Neuronal stem cell (in vitro differentiated cells): ENCODE measurements at places on chromosomes 2 and 18.

GRCh38 chr2:239581352-239581901, 180.6 kb upstream of the HDAC4 start:
- H3K4me3 ChIP-seq: no peak overlapping the region
- no peak for DNase-seq
- no peaks in the 10 kb centered on the region for H3K36me3 ChIP-seq

DNA sequence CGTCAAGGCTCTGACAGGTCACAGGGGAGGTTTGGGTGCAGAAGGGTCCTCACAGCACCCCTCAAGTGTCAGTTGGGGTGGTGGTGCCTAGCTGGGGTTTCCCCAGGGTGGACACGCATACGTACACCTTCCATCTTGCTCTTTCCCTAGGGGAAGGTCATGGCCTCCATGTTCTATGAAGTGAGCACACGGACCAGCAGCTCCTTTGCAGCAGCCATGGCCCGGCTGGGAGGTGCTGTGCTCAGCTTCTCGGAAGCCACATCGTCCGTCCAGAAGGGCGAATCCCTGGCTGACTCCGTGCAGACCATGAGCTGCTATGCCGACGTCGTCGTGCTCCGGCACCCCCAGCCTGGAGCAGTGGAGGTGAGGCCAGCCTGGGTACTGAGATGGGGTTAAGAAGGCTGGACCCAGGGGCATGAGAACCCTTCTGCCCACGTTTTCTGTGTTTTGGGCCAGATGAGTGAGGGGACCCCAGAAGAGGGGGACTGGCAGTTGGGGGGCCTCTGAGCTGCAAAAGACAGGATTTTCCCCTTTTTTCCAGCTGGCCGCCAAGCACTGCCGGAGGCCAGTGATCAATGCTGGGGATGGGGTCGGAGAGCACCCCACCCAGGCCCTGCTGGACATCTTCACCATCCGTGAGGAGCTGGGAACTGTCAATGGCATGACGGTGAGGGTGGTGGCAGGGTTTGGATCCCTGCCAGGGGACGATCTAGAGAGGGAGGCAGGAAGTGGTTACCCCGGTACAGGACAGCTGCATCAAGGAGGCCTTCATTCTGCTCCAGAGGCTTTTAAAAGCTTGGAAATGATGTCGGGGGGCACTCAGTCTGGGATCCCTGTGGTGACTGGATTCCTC, 20.9 kb downstream of the SLC30A3 start:
- H3K4me1 ChIP-seq: no peaks in the 10 kb centered on the region
- H3K27me3 ChIP-seq: no peaks in the 10 kb centered on the region
- H3K4me3 ChIP-seq: no peak overlapping the region
- H3K36me3 ChIP-seq: peaks cover 70% of the 10 kb centered on the region

DNA sequence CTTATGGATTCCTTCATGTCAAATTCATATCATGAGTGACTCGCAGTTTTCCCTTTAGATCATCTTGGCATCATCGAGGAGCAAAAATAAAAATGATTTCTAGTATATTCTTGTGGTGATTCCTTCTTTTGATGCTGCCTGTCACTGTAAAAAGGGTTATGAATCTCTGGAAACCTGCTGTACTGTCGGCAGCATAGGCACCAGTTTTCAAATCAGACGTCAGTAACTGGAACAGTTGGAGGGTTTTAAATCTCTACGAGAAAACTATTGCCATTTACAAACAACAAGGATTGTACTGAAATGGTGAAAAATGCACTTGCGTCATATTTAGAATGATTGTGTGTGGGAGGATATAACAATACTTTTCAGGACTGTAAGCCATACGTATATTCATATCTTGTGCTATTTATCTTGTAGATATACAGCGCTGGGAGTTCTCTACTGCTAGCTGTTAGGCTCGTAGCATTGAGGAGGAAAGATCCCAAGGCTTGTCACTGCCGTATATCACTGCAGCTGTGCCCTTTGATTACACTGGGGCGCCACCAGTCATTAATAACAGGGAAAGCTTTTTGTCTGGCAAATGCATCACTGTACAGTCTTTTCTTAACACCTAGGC, 320.7 kb downstream of the MTX2 start:
- H3K27me3 ChIP-seq: no peaks in the 10 kb centered on the region
- H3K4me3 ChIP-seq: no peak overlapping the region
- no peak for DNase-seq
- peaks cover 14% of the 10 kb centered on the region for H3K4me1 ChIP-seq

GRCh38 chr2:10487081-10487740, 39.1 kb upstream of the ODC1 start:
- peaks cover 23% of the 10 kb centered on the region for H3K27me3 ChIP-seq
- H3K27ac ChIP-seq: no peak overlapping the region
- no peak for DNase-seq
- H3K36me3 ChIP-seq: no peaks in the 10 kb centered on the region

DNA sequence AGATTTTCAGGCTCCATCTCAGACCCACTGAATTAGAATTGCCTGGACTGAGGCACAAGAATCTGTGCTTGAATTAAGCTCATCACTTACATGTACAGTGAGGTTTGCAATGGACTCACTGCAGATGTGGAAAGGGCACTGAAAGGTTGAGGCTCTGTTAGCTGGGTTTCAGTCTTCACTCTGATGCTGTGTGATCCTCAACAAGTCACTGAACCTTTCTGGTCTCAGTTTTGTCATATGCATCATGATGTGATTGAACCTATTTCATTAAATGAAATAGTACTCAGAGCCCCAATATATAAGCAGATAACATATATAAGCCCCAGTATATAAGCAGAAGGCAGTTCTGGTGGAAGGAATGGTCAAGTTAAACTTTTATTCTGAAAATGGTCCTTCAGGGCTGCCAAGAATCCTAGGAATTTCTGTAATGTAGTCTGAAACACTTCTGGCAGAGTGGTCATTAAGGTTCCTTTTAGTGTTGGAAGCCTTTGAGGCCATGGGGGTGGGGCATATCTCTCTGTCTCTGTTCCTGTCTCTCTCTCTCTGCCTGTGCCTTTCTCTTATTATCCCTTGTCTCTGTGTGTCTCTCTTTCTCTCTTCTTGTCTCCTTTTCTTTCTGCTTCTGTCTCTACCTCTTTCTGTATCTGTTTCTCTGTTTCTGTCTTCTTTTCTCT, 110.4 kb downstream of the ADCYAP1 start:
- no peaks in the 10 kb centered on the region for H3K4me1 ChIP-seq
- H3K36me3 ChIP-seq: no peaks in the 10 kb centered on the region
- peak overlapping the region; percentile 25 for H3K27ac ChIP-seq
- DNase-seq: no peak

GRCh38 chr2:17426743-17427142, 91.5 kb downstream of the RAD51AP2 start:
- DNase-seq: no peak
- H3K27ac ChIP-seq: no peak overlapping the region
- no peaks in the 10 kb centered on the region for H3K36me3 ChIP-seq
- H3K4me1 ChIP-seq: no peaks in the 10 kb centered on the region
- H3K4me3 ChIP-seq: no peak overlapping the region

DNA sequence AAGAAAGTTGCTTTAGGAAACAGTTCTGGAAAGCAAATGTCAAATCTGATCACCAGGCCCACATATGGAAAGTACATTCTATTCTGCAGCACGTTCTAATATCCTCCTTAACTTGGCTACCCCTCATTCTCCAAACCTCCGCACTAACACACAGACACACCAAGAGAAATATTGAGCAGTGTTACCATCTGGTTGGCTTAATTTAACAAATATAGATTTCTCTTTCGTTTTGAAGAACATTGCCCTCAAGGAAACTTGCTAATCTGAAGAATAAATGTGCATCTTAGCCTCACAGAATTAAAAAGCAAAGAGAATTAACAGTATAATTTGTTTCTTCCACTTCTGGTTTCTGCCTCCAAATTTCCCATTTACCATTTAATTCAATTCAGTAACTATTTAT, 72.8 kb upstream of the TTC39C start:
- no peak overlapping the region for H3K27ac ChIP-seq
- H3K27me3 ChIP-seq: peaks cover 5% of the 10 kb centered on the region
- DNase-seq: no peak

DNA sequence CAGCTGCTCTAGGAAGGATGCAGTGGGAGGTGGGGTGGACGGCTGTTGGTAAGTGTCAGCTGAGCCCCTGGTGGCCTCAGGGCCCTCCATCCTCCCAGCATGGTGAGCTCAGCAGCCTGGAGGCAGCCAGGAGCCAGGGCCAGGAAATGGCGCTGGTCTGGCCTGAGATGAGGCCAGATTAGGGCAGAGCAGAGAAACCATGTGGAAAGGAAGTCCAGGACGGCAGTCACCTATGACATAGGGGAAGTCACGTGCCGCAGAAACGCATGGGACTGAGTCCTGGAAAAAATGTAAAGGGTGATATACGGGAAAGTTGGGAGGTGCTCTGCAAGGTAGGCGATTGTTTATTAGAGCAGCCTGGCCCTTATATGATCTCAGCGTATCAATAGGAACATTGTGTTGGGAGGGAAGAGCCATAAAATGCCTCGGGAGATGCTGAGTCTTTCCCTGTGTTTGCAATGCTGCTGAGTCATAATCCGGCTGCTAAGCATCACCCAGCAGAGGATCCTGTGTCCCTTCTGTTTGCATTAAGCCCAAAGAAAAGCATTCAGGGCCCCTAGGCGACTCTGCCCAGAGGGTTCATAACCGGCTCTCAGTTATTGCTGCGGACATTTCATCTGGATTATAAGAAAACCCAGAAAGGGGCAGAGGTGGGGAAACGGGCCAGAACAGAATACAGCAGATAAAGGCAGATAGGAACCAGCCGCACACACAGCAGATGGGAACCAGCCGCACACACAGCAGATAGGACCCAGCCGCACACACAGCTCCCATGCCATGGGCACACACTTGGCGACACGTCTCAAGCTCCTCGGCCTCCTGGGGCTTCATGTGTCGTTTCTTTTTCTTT, 30.3 kb upstream of the B3GNT7 start:
- H3K36me3 ChIP-seq: peaks cover 11% of the 10 kb centered on the region
- DNase-seq: no peak
- H3K27ac ChIP-seq: no peak overlapping the region
- no peaks in the 10 kb centered on the region for H3K27me3 ChIP-seq
- H3K4me1 ChIP-seq: peaks cover 13% of the 10 kb centered on the region

- no peaks in the 10 kb centered on the region for H3K27me3 ChIP-seq
- H3K36me3 ChIP-seq: no peaks in the 10 kb centered on the region
- H3K4me3 ChIP-seq: no peak overlapping the region
- no peak for DNase-seq
- H3K27ac ChIP-seq: no peak overlapping the region
Observed at GRCh38 chr18:50849419-50849821, 29.5 kb upstream of the ME2 start.

GRCh38 chr2:109538546-109538945, 75.2 kb downstream of the SEPTIN10 start:
- H3K36me3 ChIP-seq: no peaks in the 10 kb centered on the region
- H3K27ac ChIP-seq: no peak overlapping the region
- no peak for DNase-seq
- H3K4me3 ChIP-seq: no peak overlapping the region
- no peaks in the 10 kb centered on the region for H3K27me3 ChIP-seq

- H3K27ac ChIP-seq: no peak overlapping the region
- H3K4me1 ChIP-seq: peaks cover 2% of the 10 kb centered on the region
- H3K4me3 ChIP-seq: no peak overlapping the region
- H3K36me3 ChIP-seq: no peaks in the 10 kb centered on the region
- peak; percentile 73 for DNase-seq
- no peaks in the 10 kb centered on the region for H3K27me3 ChIP-seq
Observed at GRCh38 chr2:166539340-166540162, 45.5 kb upstream of the SCN7A start.
